ENCODE measurements at places on chromosomes 6 and 20.

- DNase-seq, result no peak
These were observed 289.5 kb upstream of the SGK1 start for GRCh38 chr6:134607411-134607810.

- no peak for DNase-seq
These were observed 73.3 kb downstream of the ADGRG6 start for GRCh38 chr6:142374965-142375733.

DNA sequence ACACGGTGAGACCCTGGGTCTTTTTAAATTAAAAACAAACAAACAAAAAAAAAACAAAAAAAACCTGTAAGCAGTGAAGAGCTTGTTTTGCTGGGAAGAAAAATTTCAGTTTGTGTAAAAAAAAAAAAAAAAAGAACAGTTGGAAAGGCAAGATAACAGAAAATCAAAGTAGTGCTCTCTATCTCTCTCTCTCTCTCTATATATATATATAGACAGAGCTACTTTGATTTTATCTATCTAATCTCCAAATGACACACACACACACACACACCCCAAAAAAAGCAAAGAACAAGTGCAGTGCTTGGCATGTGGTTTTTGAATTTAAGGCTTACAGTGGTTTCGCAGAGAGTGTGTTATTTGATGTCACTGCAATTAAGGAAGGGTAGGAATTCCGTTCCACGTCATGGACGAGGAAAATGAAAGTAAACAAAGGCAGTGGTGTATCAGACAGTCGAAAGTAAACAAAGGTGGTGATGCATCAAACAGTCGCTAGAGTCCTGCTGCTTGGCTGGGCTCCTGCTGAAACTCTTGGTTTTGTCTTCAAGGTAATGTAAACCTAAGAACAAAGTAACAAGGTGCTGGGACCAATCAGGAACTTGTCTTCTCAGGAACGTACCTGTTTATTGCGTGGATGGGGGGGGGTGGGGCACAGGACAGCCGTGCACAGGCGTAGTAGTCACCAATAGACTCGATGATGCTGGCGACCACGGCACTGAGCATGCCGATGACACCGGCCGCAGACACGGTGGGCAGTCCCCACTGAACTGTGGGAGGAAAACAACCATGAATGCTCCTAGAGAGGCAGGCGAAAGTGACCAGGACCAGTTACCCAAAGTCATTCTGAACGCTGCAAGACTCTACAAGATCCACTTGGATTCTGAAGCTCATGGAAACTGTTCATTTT is 131.8 kb downstream of the SLC23A2 start:
- peak; percentile 86 for DNase-seq

DNA sequence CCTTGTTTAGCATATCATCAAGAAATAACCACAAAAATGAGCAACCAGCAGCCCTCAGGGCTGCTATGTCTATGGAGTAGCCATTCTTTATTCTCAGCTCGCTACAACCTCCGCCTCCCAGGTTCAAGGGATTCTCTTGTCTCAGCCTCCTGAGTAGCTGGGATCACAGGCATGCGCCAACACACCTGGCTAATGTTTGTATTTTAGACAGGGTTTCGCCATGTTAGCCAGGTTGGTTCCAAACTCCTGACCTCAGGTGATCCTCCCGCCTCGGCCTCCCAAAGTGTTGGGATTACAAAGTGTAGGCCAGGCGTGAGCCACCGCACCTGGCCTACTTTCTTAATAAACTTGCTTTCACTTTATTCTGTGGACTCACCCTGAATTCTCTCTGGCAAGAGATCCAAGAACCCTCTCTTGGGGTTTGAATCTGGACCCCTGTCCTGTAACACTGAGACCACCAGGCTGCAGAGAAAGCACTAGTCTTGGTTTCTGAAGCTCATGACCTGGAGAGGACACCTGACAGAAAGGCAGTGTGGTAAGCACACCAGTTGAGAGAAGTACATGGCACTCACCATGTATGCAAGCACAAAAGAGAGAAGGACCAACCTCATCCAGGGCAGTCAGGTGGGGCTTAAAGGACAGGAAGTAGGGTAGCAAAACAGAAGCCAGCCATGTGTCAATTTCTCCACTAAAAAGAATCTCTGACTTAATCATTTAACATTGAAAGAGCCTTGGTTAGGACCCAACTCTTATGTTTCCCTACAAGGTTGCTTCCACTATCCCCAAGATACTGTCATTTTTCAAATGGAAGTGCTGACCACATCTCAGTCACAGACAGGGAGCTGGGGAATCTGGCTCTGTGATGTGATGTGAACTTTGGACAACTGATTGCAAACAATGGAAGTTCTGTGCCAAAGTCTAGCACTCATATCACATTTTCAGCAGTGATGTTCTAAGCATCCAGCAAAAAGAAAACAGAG is 97.4 kb upstream of the DST start:
- no peak for DNase-seq

DNA sequence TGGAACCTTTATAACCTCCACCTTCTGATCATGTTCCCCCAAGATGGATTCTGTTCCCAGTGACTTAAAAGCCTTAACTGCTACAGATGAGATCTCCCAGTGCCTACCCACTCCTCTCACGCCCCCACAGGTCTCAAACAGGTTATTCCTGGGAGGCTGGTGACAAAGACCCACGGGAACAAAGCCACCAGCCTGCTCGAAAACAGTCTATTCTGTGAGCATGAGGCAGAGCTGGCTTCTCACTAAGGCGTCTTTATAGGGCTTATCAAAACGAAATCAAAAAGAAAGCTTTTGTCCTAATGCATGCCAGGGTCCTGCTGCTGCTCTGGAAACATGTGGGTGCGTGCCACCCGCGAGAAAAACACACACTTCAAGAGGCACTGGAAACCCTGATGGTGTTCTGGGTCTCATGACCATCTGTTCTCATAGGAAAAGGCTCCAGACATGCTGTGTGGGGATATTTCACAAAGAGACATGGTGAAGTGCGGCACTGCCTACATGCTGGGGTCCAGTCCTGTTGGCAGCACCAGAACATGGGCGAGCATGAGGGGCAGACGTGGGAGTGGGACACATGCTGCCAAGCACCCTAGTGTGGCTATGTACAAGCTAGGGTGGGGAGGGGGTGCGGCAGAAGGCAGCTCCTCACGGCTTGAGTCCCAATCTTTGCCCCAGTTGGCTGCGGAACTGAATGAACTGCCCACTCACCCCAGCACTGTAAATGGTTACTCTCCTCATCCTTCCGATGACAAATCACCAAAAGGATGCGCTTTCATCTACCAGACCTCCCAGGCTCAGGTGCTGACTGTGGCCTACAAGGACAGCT is 2.1 kb downstream of the FKBP1A start:
- DNase-seq, result no peak

- no peak for DNase-seq
These were observed 152.3 kb downstream of the BTBD9 start for GRCh38 chr6:38487423-38487822.

GRCh38 chr6:80364149-80364548 is 257.7 kb downstream of the BCKDHB start:
- DNase-seq, result no peak

DNA sequence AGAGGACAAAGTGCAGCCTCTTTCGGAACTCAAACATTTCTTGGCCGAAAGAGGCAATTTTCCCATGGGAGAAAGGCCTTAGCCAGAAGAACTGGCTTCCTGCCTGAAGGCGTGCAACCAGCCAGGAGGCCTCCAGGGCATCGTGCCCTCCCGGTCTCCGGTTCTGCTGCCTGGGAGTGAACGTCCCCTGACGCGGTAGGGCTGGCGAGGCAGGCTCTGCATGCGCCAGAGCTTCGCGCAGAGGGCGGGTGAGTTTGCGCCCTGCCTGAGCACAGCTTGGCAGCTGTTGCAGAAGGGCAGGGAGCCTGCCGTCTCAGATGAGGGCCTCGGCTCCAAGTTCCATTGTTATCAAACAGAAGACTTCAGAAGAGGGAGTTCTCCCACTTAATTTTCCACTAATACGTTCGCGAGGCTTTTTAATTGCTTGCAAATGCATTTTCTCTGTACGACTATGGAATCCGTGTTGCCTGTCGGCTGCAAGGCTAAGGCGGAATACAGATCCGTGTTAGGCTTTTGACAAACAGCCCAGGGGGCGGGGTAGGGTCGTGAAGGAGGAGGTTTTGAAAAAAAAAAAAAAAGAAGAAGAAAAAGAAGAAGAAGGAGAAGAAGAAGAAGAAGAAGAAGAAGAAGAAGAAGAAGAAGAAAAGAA is 5.5 kb upstream of the TFAP2D start:
- no peak for DNase-seq

- no peak for DNase-seq
These were observed 163.2 kb downstream of the MRPL14 start for GRCh38 chr6:43963877-43964658.
